ENCODE measurements at places on chromosomes 5 and 9. TPM values are rescaled to one million over a fixed set of nuclear protein-coding genes. Genes with fewer than 3 reads are reported as not detected.

- DNase-seq: no peak
Observed at GRCh38 chr5:177100714-177101121, 14.0 kb downstream of the FGFR4 start.

- DNase-seq: no peak
Observed at GRCh38 chr5:30502277-30502676, 691.2 kb upstream of the CDH6 start.

DNA sequence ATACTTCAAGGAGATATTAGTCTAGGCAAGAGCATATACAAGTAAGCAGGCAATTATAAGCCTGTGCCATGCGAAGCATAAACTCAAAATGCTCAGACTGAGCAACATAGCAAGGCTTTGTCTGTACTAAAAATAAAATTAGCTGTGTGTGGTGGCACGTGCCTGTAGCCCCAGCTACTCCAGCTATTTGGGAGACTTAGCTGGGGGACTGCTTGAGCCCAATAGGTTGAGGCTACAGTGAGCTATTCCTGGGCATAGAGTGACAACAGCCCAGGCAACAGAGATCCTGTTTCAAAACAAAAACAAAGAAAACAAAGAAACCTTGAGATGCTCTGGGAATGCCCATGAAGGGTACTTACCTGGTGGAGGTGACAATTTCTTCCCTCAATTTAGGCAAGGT lies 130.5 kb upstream of the ZNF608 start:
- DNase-seq: no peak

DNA sequence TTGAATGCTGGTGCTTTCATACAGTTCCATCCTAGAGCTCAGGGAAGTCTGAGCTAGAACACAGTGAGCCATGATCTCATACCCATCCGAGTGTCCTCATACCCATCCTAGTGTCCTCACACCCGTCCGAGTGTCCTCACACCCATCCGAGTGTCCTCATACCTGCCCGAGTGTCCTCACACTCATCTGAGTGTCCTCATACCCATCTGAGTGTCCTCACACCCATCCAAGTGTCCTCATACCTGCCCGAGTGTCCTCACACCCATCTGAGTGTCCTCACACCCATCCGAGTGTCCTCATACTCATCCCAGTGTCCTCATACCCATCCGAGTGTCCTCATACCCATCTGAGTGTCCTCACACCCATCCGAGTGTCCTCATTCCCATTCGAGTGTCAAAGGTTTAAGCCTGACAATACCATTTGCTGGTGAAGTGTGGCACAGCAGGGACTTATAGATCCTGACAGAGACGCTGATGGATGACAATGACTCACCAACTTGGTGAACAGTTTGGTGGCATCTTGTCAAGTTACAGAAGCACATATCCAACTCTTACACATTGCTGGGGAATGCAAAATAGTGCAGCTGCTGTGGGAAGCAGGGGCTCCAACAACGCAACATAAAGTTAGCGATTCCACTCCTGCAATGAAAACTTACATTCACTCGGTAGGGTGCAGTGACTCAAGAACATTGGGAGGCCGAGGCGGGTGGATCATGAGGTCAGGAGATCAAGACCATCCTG lies 77.0 kb upstream of the COL5A1 start:
- DNase-seq: no peak

Gene GPRIN1
- total RNA-seq: 1.5 TPM

Gene TRPM3
- not detected for total RNA-seq

Measured in activated naive CD8-positive, alpha-beta T cell treated with anti-CD3 and anti-CD28 coated beads for 36 hours (primary cell).